GOT3 (cell line): ENCODE measurements at places on chromosomes 1 and 21.
A peak's percentile ranks its signal among the peaks of the same experiment; 100 is the strongest.

- no peak for DNase-seq
Measured at GRCh38 chr1:28933277-28933676, 18.9 kb downstream of the EPB41 start.

DNA sequence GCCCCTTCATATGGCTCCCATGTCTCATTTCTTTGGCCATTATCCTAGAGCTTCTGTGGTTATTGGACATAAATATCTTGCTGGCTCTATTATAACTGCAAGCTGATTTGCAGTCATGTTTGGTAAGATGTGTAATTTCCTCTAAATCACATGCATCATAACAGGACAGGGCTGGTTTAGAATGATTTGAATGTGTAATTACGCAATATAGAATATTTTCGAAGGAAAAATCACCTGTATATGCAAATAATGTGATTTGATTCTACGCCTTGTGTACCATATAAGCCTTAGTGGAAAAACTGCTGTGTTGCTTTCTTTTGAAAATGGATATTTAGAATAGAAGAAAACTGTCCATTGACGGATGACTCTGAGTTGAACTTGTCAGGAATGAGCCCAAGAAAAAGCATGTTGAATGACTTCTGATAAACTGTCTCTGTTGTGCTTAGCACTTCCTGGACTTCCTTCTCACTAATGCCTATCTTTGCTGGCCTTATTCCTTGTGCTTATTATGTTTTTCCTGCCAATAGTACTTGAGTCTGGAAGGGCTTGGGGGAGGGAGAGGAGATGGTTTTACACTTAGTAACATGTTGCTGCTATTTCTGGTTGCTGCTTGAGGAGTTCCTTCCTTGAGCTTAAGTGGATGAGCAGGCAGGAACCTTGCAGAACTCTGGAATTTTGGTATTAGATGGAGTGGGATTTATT is 6.5 kb downstream of the CACHD1 start:
- DNase-seq: no peak

GRCh38 chr1:4529446-4530165 is 124.8 kb upstream of the AJAP1 start:
- no peak for DNase-seq

DNA sequence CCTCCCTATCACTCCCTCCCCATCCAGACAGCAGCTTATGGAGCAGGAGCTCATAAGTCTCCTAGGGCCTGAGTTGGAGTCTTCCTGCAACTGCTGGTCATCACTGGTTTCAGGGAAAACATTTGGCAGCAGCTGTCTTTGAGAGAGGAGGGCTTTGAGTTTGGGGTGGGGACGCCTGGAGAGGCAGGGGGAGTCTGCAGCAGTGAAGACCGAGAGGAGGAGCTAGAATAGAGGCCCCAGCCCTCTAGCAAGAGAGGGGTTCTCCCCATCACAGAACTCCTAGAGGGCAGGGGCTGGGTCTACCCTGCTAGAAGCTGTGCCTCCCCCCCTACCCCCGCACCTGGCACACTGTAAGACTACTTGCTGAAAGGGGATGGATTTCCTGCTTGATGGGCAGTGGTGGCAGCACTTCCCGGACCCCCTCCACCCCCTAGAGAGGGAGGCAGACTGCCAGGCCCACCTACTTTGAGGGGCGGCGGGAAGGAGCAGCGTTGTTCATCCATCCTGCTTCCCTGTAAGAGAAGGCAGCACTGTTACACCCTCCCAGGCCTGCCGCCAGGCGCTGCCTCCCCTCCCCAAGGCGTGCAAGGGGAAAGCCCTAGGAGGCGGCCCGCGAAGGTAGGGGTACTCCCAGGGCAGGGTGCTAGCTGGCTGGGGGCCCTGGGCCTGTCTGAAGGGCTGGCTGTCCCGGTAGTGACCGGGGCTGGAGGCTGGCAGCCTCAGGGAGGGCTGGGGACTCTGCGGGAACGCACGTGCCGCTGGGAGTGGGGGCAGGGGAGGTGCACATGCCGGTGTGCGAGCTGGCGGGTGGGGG is 50.4 kb downstream of the RAP1GAP start:
- no peak for DNase-seq

GRCh38 chr1:15684042-15684461 is at the start of gene PLEKHM2:
Gene PLEKHM2 (plus strand): TSS chr1:15684320. CDS start chr1:15684559, 239 bp downstream.
- DNase-seq: no peak

GRCh38 chr1:168917796-168918195 is 188.7 kb upstream of the ATP1B1 start:
- no peak for DNase-seq

DNA sequence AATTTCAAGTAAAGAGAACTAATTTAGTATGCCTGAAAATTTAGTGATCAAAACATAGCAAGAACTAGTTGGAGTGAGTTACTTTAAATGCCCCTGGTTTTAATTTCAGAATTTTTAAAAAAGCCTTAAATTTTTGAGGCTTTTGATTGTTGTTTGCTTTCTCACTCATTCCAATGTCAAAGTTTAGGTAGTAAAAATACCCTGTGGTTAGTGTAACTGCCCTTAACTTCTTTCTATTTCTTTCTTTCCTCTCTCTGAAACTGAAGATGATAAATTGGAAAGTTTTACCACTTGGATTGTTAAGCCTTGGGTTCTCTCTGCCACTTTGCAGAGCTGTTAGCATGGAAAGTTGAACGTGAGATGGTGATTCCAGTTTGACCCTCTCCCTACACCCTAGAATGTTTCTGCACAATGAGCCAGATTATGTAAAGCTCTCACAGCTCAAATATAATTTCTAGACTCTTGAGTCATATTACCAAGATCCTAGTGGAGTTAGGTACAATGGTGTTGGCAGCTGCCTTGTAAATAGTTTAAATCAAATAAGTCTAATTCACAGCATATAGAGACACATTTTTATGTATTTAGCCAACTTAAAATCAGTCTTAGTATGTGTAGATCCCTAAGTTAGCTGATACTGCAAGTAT is 192.4 kb upstream of the SGIP1 start:
- no peak for DNase-seq

- DNase-seq: no peak
Measured at GRCh38 chr1:167504467-167504827, 13.9 kb downstream of the CD247 start.

DNA sequence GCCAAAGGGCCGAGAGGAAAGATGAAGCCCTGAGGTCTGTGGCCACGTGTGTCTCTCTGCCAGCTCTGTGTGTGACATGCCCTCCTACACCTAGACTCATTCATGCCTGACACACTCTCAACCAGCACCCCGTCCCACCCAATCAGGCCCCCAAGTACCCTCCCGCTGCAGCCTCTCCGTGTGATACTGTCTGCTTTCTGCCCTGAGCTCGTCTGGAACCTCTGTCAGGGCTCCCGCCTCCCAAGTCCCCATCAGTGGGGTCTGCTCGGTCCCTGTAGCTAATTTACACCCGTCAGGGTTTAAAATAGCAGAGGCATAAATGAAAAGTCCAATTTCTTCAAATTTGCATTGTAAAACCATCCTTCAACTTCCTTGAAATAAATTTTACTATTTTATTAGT is 20.7 kb downstream of the CASZ1 start:
- no peak for DNase-seq

GRCh38 chr1:48493041-48493440 is 21.0 kb upstream of the SPATA6 start:
- DNase-seq: no peak

DNA sequence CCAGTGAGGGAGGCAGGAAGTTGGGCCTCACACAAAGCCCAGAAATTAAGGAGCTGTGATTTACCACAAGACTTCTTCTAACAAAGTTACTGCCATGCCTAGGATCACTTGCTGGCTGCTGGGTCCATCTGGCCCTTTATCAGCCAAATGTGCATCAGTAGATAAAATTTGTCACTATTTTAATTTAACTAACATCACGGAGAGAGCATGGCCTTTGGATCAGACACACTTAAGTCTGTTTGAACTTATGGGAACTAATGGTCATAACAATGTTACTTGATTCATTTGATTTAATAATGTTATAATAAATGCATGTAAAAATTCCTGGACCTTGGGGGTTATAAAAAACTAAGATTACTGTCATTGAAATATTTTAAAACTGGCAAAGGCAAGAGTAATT is 67.2 kb upstream of the CCDC190 start:
- DNase-seq: no peak

DNA sequence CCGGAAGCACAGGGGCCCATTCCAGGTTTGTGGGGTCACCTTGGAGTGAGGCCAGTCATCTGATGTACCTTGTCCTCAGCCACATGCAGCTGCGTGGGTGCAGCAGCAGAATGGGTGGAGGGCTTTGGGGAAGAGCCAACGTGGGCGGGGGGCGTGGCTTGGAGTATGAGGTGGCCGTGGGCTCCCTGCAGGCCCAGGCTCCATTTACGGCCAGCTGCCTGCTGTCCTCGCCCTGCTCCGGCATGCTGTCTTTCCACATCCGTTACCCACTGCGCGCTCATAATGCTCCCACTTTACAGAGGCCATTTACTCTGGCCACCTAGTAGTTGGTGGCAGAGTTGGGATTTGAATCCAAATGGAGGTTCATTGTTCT is 27.8 kb upstream of the TINAGL1 start:
- DNase-seq: no peak

- no peak for DNase-seq
Measured at GRCh38 chr1:185464777-185465176, 147.7 kb upstream of the IVNS1ABP start.

DNA sequence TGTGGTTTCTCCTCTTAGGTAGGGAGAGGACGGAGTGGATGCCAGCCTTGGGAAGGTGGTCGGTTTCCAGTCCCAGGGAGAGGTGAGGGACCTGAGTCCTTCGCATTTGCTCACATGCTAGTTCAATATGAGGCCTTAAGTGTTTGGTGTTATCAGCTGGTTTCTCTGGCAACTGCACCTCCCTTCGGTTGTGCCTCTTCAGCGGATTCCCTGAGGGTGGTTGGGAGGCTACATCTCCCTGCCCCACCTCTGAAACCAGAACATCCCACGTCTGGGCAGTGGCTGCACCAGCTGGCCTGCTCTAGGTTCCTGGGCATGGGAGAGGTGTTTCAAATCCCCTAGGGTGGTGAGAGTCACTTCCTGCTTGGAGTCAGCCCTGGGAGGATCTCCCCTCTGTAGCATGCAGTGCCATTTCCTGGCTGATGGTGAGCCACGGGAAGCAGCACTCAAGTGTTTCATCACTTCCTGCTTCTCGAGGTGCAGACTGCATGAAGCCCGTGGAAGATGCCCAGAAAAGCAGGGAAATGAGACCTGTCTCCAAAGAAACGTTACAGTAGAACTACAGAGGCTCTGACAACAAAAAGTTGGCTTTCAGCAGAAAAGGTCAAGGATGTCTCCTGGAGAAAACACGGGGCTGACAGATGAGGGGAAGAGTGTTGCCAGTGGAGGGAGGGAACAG is 4.5 kb downstream of the TMEM125 start:
- DNase-seq: no peak

DNA sequence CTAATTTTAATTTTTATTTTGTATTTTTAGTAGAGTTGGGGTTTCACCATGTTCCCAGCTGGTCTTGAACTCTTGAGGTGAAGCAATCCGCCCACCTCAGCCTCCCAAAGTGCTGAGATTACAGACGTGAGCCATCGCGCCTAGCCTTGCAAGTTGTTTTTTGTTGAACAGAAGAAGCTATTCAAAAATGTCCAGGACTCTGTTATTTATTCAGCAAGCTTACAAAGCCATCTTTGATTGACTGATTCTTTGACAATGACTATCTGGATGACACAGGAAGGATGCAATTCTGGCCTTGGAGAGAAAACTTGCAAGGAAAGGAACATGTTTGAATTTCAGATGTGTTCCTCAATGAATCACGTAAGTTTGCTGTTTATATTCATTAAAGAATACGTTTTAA is 63.5 kb downstream of the MAP3K7CL start:
- no peak for DNase-seq

DNA sequence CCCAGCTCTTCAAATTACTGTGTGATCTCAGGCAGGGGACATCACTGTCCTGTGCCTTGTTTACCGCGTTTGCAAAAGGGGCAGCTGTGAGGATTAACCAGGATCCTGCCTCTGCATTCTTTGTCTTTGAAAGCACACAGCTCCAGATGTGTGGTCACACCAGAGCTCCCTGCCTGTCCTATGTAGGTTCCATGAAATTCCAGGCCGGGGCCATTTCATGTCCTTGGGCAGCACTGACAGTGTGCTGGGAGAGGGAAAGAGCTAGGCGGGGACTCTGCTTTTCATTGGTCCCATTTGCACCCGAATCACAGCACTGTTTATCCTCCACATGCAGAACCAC is 42.2 kb upstream of the SELENON start:
- no peak for DNase-seq

DNA sequence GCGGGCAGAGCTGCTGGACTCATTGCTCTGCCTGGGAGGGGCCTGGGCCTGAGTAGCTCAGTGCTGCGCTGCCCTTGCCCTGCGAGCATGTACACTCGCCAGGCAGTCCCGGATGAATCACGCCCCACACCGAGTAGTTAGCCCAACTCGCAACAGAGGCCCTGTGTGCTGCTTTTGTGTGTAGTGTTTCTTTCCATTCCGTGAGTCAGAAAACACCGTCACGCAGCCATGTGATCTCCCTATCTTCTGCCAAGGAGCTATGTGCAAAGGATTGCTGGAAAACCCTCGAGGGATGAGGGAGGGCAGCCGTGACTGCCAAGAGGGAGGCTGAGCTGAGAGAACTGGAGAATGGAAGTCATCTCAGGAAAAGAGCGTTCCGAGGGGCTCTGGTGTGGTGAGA is 37.3 kb downstream of the NENF start:
- DNase-seq: peak; percentile 77

DNA sequence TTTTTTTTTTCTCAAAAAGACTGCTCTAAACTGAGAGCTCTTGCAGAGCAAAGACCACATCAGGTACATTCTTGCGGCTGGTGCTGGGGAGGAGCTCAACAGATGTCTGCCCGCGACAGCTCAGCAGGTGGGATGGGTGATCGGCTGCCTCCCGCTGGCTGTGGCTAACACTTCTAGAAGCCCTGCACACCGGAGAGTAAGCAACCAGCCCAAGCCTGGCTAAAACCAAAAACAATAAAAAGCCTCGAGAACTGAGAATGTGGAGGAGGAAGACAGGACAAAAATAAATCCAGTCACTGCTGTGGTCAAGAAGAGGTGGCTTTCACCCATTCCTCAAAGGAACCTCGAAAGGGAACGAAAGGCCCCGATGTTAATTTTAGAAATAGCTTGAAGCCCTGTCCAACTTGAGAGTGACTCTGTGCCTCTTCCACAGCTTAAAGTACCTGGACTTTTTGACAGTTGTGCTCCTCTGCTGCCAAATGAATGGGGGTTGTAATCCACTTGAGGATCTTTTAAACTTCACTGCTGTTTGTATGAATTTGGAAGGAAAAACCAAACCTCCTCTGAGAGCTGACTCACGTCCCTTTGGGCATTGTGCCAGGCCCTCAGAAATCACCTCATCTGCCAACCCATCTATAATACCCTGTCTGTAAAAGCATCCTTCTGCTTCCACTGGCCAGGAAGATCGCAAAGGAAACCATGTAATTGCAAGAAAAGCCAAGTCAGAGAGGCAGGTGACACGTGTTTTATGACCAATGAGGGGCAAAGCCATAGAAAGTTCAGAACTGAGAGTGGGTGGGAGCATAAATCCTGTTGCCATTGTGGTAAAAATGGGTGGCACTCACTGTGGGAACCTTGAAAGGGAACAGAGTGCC is 78.6 kb downstream of the KCNN3 start:
- DNase-seq: no peak
